RWPE1 (cell line): ENCODE measurements at places on chromosomes 1 and 21.

- DNase-seq: peak; percentile 90
These were observed at the start of gene RIPK4 for GRCh38 chr21:41766883-41767605. Gene RIPK4, minus strand, starts transcription at chr21:41767052. Its CDS starts 11 bp downstream, at chr21:41767041.

GRCh38 chr1:84361796-84362195 lies 36.5 kb upstream of the DNASE2B start:
- DNase-seq: peak; percentile 48

DNA sequence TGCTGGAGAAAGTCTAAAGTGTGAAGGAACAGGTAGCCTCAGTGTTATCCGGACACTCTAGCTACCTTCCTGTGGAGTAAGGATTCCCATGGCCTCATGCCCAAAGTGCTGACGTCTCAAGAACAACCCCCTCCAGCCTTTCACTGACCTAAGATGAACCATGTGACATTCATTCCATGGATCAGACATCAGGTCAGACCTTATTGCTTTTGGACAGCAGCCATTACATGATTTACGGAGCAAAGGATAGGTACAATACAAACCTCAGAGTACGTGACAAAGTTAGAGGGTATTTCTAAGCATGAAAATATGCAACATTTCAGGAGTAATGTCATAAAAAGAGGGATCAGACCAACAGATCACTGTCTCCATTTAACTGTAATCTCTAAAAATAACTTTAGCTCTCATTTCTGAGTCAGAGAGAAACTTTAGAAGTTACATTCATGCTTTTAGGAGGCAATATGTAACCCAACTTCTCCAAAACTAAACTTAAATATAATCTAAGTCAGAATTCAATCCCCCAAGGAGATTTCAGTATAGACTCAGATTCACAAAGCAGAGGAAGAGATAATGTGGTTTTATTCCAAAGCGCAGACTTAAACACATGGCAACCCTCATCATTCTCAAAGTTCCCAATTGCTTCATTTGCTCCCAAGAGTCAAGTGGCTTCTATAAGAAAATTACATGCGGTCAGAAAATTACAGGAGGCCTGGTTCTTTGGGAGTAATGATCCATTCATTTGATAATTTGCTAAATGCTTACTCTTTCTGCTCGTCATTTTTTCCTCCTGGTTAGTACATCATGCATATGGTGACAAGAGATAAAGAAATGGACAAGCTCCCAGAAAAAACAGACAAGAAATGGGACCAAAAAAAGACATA lies 280.4 kb downstream of the SETD4 start:
- DNase-seq: peak; percentile 73

- DNase-seq: no peak
These were observed 207.3 kb upstream of the CSF3R start for GRCh38 chr1:36689992-36690391.

DNA sequence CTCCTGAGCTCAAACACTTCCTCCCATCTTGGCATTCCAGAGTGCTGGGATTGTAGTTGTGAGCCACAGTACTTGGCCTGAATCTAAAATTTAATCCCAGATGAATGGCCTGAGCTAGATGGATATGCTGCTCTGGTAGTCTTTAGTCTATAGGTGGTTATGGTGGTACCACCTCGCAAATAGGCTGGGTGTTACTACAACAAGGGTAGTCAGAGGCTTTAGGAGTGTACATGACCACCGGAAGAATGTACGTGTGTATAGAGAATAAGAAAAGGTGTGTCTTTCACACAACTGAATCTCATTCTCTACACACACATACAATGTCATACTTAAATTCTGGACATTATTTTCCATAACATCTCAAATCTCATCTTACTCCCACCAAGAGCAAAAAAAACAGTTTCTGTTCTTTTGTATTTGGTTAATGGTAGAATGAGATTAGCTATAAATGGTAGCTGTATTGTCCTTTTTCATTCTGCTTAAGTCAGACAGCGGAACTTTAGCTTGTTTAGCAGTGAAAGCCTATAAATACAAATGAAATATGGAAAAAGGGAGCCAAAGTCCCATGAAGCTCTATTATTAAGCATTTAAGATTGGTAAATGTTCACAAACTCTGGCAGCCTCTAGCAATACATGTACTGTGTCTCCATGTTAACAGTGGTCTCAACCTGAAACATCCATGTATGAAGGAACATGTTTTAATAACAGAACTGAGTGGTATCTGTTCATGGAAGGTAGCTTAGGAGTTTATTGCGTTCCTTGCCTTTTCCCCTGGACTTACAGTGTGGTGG lies 16.2 kb downstream of the CAP1 start:
- DNase-seq: no peak

DNA sequence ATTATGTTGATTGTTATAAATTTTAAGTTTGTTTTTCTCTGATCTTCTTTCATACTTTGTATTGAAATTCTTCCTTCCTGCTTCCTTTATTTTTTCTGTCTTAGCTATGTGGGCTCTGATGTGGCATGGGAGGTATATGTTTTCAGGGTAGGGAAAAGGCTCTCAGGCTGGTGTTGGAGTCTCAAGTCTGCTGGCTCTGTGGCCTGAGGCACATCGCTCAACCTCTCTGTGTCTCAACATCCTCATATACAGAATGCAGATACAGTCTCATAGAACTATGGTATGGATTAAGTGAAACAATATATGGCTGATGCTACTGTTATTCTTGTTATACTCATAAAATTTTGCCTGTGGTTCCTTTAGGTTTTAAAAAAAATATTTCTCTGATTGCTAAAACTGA lies 105.9 kb downstream of the KCNN3 start:
- no peak for DNase-seq

DNA sequence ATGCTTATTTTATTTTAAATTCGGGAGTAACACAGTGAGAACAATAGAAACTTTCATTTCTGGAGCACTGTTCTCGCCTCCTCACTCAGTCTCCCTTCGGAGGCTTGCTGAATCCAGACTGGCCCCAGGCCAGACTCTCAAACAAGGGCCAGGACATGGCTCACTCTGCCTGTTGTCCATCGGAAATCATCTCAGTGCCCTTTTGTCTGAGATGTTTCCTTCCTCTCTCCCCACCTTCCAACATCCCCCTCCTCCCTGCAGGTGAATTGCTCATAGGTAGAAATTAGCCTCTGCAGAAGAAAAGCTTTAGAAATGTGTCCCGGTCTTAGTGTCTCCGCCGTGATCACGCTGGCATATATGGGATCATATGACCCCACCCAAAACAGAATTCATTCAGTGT lies 55.2 kb downstream of the ERG start:
- no peak for DNase-seq

DNA sequence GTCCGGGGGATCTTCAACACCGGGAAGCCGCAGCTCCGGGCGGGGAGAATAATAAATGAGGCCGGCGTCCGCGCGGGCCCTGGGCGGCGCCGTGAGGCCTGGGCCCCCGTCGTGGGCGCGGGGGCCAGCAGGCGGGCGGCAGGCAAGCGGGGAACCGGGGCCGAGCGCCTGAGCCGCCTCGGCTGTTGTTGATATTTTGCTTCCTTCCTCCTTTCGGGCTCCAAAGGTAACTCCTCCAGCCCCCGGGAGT lies at the start of gene MEF2D:
MEF2D (minus strand) TSS at position 233 of the 250 bp plus-strand sequence. CDS start 17,483 bp downstream, outside the sequence.
- DNase-seq: no peak

- no peak for DNase-seq
These were observed 189.8 kb downstream of the RGS7 start for GRCh38 chr1:241167121-241167630.

GRCh38 chr1:192474080-192474683 lies 101.4 kb upstream of the RGS1 start:
- DNase-seq: peak; percentile 29

- no peak for DNase-seq
These were observed 2.1 kb downstream of the TESK2 start for GRCh38 chr1:45488666-45489377.

DNA sequence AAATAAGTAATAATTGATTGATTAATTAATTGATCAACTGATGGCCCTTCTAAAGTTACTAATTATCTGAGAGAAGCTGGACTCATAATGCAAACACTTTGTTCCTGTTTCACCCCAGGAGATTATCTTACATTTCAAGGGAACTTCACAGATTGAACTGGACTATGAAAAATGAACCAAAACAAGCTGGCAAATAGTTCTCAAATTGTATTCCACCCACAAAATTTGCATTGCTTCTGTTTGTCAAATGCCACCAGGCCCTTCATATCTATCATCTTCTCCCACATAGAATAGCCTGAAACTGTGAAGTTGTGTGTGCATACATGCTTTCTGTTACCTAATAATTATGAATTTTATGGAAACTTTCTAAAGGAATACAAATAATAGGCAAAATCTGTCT lies 104.0 kb downstream of the ZNF281 start:
- no peak for DNase-seq

- DNase-seq: no peak
These were observed 353.7 kb downstream of the DPYD start for GRCh38 chr1:97567000-97567749.

DNA sequence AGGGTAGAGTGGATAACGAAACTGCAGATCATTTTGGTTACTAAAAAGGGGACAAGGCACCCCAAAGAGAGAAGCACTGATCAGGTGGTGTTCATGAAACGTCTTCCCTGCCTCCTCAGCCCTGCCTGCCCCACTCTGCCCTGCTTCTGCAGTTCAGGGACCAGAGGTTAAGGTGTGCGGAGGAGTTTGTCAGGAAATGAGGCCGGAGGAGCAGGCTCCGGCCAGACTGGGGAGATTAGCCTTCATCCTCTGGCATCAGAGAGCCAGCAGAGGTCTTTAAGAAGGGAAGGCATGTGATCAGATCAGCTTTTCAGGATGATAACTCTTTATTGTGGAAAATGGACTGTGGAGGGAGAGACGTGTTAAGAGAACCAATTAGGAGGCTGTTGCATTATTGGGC lies 291.9 kb upstream of the NR5A2 start:
- DNase-seq: no peak

- DNase-seq: no peak
These were observed 2.0 kb downstream of the MEF2D start for GRCh38 chr1:156498432-156499193.

GRCh38 chr1:214310010-214310409 lies 29.1 kb downstream of the SMYD2 start:
- no peak for DNase-seq
